ENCODE measurements at places on chromosomes 16 and 17.

DNA sequence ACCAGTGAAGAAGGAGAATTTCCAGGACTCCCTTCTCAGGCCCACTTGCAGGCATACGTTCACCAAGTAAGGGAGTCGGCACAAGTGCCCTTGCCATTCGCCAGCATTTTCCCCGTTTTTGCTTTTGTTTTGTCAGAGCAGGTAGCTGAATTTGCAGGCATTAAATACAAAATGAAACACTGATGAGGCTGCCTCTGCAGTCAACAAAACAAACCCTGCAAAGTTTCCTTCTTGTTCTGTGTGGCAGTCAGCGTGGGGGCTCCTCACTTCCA is 7.8 kb downstream of the GLOD4 start:
- DNase-seq, result no peak

DNA sequence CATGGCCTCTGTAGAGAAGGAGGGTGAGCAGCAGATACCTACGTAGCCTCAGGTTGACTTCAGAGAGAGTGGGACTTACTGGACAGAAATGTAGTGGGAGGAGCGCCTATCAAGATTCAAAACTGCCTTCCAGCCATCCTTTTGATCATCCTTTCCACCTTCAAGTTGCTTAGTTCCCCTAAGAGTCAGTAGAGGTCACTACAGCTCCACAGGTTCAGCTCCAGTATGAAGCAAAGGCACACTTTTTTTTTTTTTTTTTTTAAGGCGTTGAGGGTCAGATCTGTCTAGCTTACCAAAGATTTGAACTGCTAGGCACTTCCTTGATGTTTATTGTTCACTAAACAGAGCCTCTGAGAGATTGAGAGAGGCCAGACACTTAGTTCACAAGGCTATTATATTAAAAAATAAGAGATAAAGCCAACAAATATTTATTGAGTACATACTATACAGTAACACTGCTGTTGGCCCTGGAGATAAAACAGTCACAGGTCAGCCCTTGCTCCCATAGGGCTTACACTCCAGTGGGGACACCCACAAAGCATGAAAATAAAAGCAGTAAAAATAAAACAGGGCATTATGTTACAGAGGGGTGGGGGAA is 3.1 kb downstream of the RNF227 start:
- DNase-seq, result no peak

DNA sequence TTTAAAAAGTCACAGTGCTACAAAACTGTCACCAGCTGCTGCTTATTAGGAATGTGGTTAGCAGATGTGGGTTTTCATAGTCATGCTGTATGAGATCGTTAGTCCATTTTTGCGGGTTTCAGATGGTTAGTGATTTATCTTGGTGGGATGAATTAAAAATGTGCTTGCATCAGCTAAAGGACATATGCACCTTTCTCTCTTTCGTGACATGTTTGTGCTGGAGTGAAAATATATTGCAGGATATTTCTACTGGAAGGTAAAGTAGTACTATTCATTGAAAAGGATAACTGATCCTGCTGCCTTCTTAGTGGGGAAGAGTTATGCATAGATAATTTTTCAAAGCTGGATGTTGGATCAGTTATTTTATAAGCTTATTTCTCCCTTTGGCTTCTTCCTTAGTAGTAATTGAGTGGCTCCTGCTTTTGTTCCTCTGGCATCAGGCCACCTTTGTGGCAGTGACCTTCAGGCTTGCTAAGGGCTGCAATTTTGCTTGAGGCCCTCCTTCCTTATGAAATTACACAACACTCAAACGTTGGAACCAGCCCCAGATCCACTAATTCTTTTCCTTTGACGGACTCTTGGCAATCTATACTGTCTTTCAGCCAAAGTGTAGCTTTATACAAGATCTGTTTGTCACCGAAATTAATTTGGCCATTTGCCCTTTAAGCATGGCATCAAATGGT is 7.5 kb upstream of the SNTB2 start:
- peak; percentile 65 for DNase-seq

- no peak for DNase-seq
Measured at GRCh38 chr17:79890706-79891105, 51.5 kb upstream of the CBX4 start.

DNA sequence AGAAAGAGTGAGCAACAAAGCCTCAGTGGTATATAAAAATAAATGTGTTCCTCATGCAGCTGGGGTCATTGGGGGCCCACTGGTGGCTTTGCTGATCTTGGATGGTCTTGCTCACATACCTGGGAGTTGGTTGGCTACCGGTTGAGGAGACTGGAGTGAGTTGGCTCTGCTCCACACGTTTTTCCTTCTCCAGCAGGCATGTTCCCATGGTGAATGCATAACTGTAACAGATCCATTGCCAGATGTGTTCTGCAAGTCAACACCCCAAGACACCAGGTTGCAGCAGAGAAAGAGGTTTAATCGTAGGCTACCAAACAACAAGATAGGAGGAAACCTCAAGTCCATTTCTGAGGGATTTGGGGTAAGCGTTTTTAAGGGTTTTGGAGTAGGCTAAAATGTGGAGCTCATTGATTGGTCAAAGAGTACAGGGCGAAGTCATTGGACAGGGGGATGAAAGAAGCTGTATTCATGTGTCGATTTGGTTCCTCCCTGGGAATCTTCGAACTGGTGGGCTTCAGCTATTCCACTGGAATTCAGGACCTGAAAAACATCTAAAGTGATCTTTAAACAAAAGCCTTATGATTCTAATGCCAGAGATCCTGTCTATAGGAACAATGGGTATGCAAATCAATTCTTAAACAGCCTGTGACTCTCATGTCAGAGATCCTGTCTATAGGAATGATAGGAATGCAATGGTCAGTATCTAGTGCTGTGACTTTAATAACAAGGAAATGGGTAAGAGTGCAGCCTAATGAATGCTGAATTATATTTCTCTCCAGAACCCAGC is 467.5 kb upstream of the C16orf82 start:
- no peak for DNase-seq

- DNase-seq, result no peak
Measured at GRCh38 chr16:68754084-68754792, 17.1 kb downstream of the CDH1 start.

DNA sequence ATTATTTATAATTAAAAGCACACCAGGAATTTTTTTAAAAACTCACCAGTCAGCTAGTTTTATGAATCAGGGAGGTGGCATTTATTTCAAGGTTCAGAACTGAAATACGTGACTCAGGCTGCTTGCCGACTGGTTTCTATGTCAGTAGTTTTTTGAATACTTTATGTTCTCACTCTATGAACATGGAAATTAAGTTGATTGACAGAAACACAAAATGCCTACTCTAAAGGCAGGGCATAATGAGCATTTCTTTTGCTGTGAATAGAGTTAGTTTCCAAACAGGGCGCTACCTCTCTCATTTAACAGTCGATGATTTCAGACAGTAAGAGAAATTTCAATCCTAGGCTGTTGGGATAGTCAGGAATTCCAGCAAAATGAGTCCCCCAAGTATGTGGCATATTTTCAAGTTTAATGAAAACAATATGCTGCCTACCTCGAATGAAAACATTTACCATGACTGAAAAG is 6.7 kb downstream of the HS3ST3B1 start:
- no peak for DNase-seq

- DNase-seq, result no peak
Measured at GRCh38 chr16:57151369-57151768, 34.5 kb downstream of the PSME3IP1 start.

- DNase-seq, result no peak
Measured at GRCh38 chr16:50534091-50534490, 14.1 kb upstream of the NKD1 start.

DNA sequence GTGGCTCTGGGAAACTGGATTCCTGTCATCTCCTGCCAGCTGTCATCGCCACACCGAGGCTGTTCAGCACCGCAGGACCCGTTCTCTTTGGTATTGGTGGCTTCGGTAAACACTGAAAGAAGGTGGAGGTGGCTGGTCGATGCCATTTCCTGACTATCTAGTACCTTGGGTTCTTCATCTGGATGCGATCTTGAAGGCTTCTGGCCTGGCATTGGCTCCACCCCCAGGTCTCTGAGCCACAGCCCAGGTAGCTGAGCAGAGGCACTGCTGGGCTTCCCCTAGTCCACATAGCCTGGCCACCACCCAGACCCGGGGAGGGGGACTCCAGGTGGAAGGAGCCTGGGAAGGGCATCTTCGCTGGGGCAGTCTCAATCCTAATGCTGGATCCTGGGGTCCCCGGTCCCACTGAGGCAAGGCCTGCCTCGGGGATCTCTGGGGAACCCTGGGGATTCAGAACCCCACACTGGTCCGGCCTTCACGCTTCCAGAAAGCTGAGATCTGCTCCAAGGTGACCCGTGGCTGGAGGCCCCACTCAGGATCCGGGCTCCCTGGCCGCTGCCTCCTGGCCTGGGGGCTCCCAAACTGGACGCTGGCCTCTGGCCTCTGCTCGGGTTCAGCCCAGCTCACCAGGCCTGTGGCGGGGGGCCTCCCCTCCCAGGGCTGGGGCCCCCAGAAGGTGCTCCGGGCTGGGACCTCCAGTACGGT is 1.8 kb downstream of the C16orf54 start:
- no peak for DNase-seq

- no peak for DNase-seq
Measured at GRCh38 chr17:70157151-70157550, 12.2 kb upstream of the KCNJ2 start.

- no peak for DNase-seq
Measured at GRCh38 chr17:18129041-18129502, 20.5 kb downstream of the MYO15A start.

DNA sequence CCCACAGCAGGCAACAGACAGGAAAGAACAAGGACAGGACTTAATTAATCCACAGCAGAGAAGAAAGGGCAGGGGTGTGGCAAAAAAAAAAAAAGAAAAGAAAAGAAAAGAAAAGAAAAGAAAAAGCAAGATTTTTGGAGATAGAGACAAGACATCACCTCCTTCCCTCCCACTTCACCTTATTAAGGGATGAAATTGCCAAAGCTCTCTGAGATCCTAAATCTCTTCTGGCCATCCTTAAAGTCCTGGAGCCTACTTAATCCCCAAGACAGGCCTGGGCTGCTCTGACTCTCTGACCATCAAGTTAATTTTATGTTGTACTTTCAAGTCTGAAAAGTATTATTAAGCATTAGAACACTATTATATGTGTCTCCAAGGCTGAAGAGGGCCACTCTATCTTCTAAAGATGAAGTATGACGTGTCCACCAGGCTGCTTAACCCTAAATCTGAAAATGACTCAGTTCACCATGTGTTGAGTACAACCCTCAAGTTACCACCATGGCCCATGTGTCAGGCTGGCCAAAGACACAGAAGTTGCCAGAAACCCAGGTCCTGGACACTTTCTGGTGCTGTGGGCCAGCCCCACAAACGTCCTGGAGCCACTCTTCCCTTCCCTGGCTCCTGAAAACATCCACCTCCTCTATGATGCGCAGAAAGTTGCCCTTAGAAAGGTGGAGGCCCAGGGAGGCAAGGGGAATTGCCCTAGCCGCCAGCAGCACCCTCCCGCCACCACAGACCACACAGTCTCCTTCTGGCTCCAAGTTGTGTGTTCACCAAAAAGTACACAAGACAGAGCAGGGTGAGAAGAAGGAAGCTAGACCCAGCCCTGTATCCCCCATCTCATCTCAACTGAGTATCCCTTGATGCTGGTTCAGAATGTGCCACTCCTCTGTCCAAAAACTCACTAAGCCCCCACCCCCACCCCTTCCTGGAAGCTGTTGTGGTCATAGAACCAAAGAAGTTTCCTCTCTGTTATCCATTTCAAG is 2.7 kb downstream of the SOCS1 start:
- no peak for DNase-seq

DNA sequence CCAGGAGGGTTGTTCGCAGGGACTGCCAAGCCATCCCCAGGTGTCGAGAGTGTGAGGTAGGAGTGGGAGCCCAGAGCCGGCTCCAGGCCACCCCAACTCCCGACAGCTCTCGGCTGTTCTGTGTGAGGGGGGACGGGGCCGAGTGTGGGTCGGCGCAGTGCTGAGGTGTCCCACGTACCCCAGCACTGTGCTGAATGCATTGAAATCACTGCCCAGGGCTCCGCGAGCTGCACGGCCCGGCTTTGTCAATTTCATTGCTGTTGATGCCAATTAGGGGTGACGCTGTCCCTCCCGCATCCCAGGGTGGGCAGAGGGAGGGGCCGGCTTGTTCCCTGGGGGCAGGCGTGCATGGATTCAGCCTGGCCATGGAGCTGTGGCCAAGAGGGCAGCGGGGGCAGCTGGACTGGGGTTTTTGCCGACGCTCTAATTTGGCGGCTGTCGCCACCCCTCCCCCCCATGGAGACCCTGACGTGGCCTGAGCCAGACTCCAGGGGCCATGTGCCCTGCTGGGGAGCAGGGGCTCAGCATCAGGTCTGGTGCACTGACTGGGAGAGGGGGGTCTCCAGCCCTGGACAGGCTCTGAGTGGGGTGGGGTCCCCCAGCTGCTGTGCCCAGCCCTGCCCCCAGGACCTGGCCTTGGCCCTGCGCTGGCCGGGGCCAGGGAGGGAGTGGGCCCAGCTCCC is 14.3 kb downstream of the CENPX start:
- no peak for DNase-seq

GRCh38 chr16:21647562-21648164 is 4.7 kb downstream of the IGSF6 start:
- DNase-seq, result no peak

GRCh38 chr17:73447319-73447718 is 135.5 kb upstream of the CDC42EP4 start:
- DNase-seq, result no peak

DNA sequence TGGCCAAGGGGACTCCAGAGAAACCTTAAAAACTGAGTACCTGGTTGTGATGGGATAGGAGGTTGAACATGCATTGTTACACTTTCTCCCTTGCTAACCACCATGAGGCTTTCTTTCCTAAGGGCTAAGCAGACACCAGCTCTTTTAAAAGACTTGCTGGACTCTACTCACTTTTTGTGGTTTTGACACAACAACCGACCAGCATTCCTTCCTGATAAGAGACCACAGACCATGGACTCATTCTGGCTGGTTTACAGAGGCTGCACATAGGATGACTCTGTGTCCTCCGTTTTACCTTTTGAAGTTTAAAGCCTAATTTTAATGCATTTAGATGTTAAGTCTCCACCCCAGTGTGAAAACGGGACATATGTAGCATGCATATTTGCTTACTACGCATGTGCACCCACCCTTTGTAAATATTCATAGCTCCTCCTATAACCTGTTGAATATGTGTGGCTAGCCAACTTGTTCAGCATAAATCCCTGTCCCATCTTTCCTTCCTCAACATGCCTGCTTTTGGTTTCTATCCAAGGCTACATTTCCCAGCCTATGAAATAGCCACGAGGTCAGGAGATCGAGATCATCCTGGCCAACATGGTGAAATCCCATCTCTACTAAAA is 475.9 kb downstream of the GRIN2A start:
- no peak for DNase-seq

GRCh38 chr16:53737552-53737951 is 33.6 kb downstream of the FTO start:
- DNase-seq, result no peak
